ENCODE measurements at places on chromosomes 16 and 17.

GRCh38 chr17:38582069-38582468 is 23.7 kb downstream of the SRCIN1 start:
- no peak for DNase-seq

- no peak for DNase-seq
Observed at GRCh38 chr16:69490707-69491324, 66.4 kb downstream of the CYB5B start.

DNA sequence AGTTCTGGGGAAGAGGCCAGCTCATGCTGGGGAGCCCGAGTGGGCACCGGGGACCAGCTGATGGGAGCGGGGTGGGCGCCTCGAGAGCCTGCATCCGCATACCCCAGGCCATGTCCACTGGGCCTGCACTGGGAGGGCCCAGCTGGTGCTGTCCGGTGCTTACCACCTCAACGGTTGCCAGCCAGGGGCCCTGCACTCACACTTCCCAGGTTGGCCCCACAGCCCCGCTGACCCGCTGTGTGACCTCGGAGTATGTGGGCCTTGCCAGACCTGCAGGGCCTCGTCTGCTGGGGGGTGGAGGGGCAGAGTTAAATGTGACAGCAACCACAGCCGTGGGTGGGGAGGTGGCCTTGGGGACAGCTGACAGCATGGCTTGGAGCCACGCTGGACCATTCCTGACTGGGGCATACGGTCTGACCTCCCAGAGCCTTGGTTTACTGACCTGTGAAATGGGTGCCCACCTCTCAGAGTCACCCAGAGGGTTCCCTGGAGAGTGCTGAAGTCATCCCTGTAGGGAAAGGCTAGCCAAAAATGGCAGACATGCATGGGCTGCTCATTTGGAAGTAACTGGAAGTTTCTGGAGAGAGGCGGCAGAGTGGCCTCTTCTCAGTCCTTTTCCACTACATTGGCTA is 5.4 kb upstream of the GAA start:
- DNase-seq, result no peak

DNA sequence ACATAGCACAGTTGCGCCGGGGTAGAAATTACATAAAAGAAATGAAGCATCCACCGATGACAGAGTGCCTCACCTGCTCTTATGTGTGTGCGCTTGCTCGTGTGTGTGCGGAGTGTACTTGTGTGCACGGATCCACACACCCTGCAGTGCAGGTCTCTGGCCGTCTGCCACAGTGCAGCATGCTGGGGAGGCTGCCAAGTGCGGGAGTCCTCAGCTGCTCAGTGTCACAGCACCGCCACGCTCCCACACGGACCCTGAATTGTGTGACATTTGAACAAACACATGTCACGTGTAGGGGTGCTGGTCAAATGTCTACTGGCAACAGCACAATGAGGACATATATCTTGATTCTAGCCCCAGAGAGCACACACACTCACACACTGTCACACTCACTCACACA is 243.0 kb upstream of the MYOCD start:
- no peak for DNase-seq

DNA sequence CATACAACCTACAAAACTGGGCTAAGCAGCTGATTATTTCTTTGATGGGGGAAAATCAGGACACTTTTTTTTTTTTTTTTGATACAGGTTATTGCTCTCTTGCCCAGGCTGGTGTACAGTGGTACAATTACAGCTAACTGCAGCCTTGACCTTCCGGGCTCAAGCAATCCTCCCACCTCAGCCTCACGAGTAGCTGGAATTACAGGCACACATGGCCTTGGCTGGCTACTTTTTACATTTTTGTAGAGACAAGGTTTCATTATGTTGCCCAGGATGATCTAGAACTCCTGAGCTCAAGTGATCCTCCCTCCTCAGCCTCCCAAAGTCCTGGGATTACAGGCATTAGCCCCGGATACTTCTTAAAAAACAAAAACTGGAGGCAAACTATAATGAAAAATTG is 20.6 kb upstream of the TMEM97 start:
- no peak for DNase-seq

GRCh38 chr16:87507351-87508069 is 14.7 kb upstream of the ZCCHC14 start:
- DNase-seq, result no peak
